ENCODE measurements at places on chromosomes 6 and 20. TPM values are rescaled to one million over a fixed set of nuclear protein-coding genes. Genes with fewer than 3 reads are reported as not detected.

FYN gene
- total RNA-seq = 167 TPM

C6orf118 gene
- not detected for total RNA-seq

SLPI gene
- not detected for total RNA-seq

TFAP2C gene
- 2.2 TPM for total RNA-seq

CEP43 gene
- 16.0 TPM for total RNA-seq

DNA sequence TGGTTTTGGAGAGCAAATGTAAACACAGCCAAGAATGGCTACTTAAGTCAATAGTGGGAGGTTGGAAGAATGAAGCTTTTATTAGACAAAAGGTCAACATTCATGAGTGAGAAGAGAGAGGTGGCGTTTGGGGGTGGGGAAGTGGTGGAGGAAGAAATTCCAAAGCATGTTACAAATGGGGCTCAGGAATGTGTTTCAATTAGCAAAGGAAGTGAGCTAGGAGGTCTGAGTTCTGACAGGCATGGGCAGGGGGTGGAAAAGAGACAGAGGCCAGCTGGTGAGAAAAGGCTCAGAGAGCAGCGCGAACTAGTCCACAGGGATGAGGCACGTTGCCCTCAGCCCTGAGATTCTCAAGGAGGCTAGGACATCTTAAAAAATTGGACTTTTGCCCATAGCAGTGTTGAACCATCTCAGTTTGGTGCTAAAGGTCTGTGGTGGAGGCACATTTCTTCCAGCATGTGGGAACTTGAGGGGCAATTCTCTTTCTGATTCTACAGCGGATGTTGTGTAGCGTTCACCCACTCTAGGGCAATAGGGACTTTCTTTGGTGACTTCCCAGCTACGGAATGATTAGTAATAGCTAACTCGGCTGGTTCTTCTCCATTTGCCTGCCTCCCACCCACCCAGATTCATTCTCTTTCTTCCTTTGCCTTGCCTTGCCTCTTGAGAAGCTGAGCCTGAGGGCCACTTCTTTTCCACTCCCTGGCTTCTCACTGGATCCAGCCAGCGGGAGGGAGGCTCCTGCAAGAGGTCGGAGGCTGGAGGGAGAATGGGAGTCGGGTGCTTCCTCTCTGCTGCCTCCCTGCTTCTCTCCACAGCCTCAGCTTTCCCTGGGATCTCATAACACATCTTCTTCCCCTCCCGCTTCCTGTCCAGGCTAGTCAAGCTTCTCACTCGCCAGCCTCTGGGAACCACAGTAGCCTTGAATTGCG is 45.1 kb upstream of the NEDD9 start:
- peak overlapping the region; percentile 13 for H3K4me3 ChIP-seq
- DNase-seq = peak; percentile 93
- H3K4me1 ChIP-seq = peaks cover 22% of the 10 kb centered on the region

GRCh38 chr20:5100684-5101347 is 18.9 kb downstream of the PCNA start:
- H3K27me3 ChIP-seq = no peaks in the 10 kb centered on the region
- H3K4me3 ChIP-seq = no peak overlapping the region
- H3K27ac ChIP-seq = no peak overlapping the region
- no peaks in the 10 kb centered on the region for H3K4me1 ChIP-seq
- H3K36me3 ChIP-seq = peaks cover 40% of the 10 kb centered on the region

GRCh38 chr6:128848212-128848935 is 34.6 kb upstream of the LAMA2 start:
- H3K4me3 ChIP-seq = no peak overlapping the region
- no peak overlapping the region for H3K27ac ChIP-seq
- no peaks in the 10 kb centered on the region for H3K4me1 ChIP-seq
- no peak for DNase-seq
- no peaks in the 10 kb centered on the region for H3K36me3 ChIP-seq

GRCh38 chr6:35425284-35425683 is 26.9 kb upstream of the FANCE start:
- peak overlapping the region; percentile 83 for H3K27ac ChIP-seq
- peaks cover 9% of the 10 kb centered on the region for H3K36me3 ChIP-seq
- H3K4me3 ChIP-seq = no peak overlapping the region
- DNase-seq = peak; percentile 97
- peaks cover 47% of the 10 kb centered on the region for H3K4me1 ChIP-seq
- H3K27me3 ChIP-seq = no peaks in the 10 kb centered on the region

DNA sequence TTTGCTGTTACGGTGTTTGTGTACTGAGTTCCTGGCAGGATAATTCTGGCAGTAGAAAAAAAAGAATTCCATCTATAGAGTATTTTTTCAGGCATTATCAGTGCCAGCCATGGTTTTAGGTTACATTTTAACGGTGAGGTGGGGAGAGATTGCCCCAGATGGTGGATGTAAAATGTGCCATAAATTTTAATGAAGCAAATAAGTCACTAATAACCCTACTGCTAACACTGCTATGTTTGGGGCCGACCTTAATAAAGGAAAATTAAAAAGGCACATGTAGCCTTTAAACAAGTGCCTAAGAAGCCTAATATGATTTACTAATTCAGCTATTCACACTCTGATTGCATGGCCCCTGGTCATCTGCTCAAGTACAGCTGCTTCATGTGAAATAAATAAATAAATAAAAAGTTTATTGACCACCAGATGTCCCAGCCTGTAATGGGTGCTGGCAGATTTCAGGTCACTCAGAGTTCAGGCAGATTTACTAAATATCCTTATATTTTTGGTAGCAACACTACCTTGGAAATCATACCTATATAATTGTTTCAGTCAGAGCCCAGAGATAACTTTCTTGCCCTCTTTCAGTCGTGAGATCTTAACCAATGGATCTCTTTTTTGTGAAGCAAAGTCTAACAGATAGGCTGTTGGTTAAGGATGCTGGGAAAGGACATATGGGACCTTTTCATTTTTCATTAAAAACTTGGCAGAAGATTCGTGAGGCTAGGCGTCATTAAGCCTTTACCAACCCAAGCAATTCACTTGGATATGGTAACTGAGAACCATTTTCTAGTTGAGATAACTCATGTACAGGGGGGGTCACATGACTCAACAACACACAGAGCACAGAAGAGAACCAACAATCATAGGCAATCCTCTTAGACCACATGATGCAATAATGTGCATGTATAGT is 495.0 kb upstream of the NRSN1 start:
- H3K4me3 ChIP-seq = no peak overlapping the region
- no peaks in the 10 kb centered on the region for H3K4me1 ChIP-seq

DNA sequence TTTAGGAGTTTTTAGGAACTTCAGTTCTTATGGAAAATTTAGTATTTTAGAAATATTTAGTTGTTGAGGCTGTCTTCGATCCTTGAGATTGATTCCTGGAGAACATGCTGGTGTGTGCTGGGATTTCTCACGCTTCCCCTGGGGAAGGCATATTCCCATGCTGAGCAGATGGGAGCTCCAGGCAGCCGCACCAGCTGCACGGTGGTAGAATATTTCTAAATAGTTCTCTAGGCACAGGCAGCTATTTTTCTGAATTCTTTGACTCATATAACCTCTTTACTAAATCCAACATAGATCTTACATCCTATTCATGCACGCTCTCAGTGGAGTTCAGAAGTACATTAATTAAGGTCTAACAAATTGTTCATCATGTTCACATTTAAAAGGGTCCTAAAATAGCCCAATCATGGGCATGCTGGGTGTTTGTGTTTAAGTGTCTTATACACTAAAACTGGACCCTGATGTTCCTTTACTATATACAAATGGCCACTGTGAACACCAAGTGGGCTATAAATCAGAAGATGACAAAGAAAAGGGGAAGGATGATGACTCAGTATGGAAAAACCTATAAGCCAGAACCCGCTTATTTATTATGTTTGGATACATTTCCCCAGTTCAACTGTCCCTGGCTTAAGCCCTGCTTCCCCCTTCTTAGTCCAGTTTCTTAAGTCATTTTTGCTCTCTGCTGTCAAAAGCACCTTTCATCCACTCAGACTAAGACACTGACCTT is 138.5 kb downstream of the UST start:
- DNase-seq = peak; percentile 87
- no peaks in the 10 kb centered on the region for H3K27me3 ChIP-seq
- no peaks in the 10 kb centered on the region for H3K36me3 ChIP-seq

GRCh38 chr6:125507987-125508655 is 206.4 kb upstream of the HDDC2 start:
- no peaks in the 10 kb centered on the region for H3K4me1 ChIP-seq
- H3K27ac ChIP-seq = no peak overlapping the region
- no peak for DNase-seq

DNA sequence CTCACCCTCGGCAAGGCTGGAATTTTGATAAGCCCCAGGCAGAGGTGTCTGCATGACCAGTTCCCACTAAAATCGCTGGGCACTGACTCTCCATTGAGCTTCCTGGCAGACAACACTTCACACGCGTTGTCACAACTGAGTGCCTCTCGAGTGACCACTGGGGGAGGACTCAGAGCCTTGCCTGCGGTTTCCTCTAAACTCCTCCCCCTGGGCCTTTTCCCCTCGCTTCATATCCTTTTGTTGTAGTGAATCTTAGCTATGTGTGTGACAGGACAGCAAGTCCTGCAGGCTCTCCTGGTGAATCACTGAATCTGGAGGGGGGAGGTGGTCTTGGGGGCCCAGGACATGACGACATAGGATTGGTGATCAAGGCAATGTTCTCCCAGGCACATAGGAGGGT is 670.8 kb downstream of the PRKN start:
- peaks cover 13% of the 10 kb centered on the region for H3K4me1 ChIP-seq
- H3K27ac ChIP-seq = no peak overlapping the region
- peak; percentile 64 for DNase-seq

GRCh38 chr20:62754122-62754990 is 41.9 kb upstream of the MRGBP start:
- peaks cover 3% of the 10 kb centered on the region for H3K4me1 ChIP-seq
- H3K27ac ChIP-seq = no peak overlapping the region
- peaks cover 6% of the 10 kb centered on the region for H3K27me3 ChIP-seq
- H3K36me3 ChIP-seq = no peaks in the 10 kb centered on the region

DNA sequence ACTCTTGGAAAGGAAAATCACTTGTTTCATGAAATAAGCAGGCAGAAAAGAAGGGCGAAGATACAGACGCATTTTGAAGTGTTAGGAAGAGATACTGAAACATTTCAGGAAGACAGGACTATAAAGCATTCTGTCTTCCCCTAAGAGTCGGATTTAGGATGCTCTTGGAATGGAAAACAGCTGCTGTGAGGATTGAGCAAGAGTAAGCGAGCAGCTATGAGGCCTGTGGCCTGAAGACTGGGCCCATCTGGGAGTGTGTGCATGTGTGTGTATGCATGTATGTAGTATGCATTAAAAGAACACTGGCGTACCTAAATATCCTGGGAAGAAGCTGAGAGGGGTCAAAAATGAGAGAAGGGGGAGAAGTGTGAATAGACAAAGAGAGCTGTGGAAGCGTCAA is 83.6 kb downstream of the SIM1 start:
- DNase-seq = no peak
- H3K36me3 ChIP-seq = no peaks in the 10 kb centered on the region
- no peaks in the 10 kb centered on the region for H3K27me3 ChIP-seq
- H3K27ac ChIP-seq = no peak overlapping the region
- H3K4me1 ChIP-seq = no peaks in the 10 kb centered on the region

GRCh38 chr20:13220904-13221297 is at the start of gene ISM1:
TSS of gene ISM1 (plus strand) at chr20:13221274. CDS start at chr20:13221777, 503 bp downstream.
- peaks cover 56% of the 10 kb centered on the region for H3K27me3 ChIP-seq
- no peak for DNase-seq
- H3K4me3 ChIP-seq = peak within 1 kb of the TSS; percentile 42
- no peaks in the 10 kb centered on the region for H3K36me3 ChIP-seq
- H3K4me1 ChIP-seq = peaks cover 5% of the 10 kb centered on the region
- no peak within 1 kb of the TSS for H3K27ac ChIP-seq

DNA sequence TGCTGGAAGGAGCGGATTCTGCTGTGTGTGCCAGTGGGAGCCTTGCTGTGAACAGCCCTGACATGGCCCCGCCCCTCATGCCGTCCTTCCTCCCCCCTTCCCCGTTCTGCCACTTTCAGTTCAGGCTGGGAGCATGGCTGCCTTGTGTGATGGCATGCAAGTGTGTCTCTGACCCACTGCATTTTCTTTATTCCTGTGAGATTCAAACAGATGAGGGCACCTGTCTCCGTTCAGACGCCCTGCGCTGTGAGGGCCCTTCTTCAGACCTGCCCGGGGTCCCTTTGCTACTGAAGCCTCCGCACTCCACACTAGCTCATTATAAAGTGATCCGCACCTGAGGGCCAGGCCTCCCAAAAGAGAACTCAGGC is 88.3 kb downstream of the TAF4 start:
- peaks cover 3% of the 10 kb centered on the region for H3K36me3 ChIP-seq
- DNase-seq = no peak
- H3K27ac ChIP-seq = no peak overlapping the region
- no peaks in the 10 kb centered on the region for H3K4me1 ChIP-seq
- no peaks in the 10 kb centered on the region for H3K27me3 ChIP-seq

DNA sequence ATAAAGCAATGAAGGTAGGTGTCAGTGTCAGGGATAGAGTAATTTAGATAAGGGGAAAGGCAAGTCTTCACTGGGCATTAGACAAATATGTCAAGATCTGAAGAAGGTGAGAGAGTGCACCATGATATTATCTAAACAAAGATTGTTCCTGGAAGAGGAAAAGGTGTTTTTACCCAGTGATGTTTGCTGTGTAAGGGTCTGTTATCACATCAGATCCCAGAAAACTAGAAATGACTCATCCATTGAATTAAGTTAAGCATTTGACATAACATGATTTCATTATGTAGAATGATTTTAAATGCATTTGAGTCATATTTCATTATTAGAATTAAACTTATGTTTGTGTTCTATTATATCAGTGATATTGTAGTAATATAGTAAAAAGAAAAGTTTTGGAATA is 1279.5 kb upstream of the CITED2 start:
- no peak for DNase-seq
- H3K36me3 ChIP-seq = no peaks in the 10 kb centered on the region
- no peaks in the 10 kb centered on the region for H3K4me1 ChIP-seq
- H3K27me3 ChIP-seq = no peaks in the 10 kb centered on the region
- H3K4me3 ChIP-seq = no peak overlapping the region

- no peak overlapping the region for H3K4me3 ChIP-seq
- no peak overlapping the region for H3K27ac ChIP-seq
- H3K36me3 ChIP-seq = no peaks in the 10 kb centered on the region
- DNase-seq = no peak
- H3K4me1 ChIP-seq = no peaks in the 10 kb centered on the region
- no peaks in the 10 kb centered on the region for H3K27me3 ChIP-seq
These were observed 46.1 kb downstream of the POU3F2 start for GRCh38 chr6:98880486-98880885.

GRCh38 chr6:71720705-71721104 is 165.6 kb upstream of the RIMS1 start:
- no peak for DNase-seq
- H3K27me3 ChIP-seq = no peaks in the 10 kb centered on the region
- no peak overlapping the region for H3K4me3 ChIP-seq
- no peak overlapping the region for H3K27ac ChIP-seq
- no peaks in the 10 kb centered on the region for H3K36me3 ChIP-seq

GRCh38 chr6:82602776-82603175 is 239.2 kb downstream of the TPBG start:
- H3K27me3 ChIP-seq = no peaks in the 10 kb centered on the region
- no peak for DNase-seq
- no peak overlapping the region for H3K4me3 ChIP-seq
- H3K27ac ChIP-seq = no peak overlapping the region
